ENCODE measurements at places on chromosomes 6 and 20.

- DNase-seq, result no peak
Measured at GRCh38 chr6:37600312-37600916, 97.3 kb downstream of the MDGA1 start.

GRCh38 chr6:52249078-52249477 is 4.8 kb upstream of the IL17F start:
- no peak for DNase-seq

GRCh38 chr6:44942798-44943197 is 385.3 kb upstream of the RUNX2 start:
- no peak for DNase-seq

- no peak for DNase-seq
Measured at GRCh38 chr20:55052459-55052858, 577.1 kb downstream of the DOK5 start.

GRCh38 chr20:62479156-62479555 is 3.4 kb upstream of the GATA5 start:
- DNase-seq, result no peak

- DNase-seq, result peak; percentile 52
Measured at GRCh38 chr20:46293084-46293483, 15.2 kb downstream of the CDH22 start.

DNA sequence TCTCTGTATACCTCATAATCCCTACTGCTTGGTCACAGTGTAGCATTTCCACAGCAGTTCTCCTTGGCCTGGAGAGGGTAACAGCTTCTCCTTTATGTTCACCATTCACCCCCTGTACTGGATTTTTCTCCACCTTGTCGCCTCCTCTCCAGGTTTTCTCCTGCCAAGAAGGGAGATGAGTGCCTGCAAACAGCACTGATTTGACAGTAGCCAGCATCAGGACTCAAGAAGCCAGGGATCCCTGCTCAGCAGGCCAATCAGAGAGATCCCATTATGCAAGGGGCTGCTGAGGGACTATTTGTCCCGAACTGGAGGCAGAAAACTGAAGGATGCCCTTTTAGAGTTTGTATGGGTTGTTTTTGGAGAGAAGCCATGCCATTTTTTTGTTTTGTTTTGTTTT is 68.6 kb upstream of the RIPOR2 start:
- no peak for DNase-seq

- DNase-seq, result no peak
Measured at GRCh38 chr6:136226674-136227377, 23.3 kb downstream of the MTFR2 start.

DNA sequence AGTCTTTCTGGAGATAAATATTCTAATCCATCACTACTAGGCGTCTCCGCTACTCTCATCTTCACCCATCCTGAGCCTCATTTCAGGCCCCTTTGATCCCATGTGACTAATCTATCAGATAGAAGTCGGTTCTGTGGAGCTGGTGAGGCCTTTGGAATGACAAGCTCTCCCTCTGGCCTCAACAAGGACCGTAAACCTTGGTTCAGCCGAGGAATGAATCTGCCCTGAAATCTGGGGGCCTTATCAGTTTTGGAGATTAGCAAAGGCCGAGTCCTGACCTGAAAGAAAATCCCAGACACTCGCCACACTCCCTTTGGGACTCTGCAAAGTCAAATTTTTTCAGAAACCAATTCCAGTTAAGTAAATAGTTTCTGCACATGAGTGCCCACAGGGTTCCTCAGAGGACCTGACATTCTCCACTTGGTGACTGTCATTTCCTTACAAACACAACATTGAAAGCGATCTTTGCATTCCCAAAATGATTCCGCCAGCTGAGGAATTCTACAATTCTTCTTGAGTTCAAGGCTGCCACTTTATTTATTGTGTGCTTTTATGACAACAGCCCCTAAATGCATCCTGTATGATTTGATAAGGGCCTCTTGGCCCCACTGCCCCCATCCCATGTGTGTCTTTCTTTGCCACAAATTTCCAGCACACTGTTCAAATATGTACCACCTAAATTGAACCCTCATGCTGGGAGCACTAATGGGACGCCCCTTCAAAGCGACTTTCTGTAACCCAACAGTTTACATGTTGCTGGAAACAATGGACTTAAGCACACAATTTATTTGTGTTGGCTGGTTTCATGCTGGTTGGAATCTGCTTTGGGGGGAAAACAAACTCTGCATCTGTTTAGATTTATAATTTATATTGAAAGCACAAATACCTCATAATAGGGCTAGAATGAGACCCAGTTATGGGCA is 10.0 kb upstream of the RIPOR3 start:
- no peak for DNase-seq

DNA sequence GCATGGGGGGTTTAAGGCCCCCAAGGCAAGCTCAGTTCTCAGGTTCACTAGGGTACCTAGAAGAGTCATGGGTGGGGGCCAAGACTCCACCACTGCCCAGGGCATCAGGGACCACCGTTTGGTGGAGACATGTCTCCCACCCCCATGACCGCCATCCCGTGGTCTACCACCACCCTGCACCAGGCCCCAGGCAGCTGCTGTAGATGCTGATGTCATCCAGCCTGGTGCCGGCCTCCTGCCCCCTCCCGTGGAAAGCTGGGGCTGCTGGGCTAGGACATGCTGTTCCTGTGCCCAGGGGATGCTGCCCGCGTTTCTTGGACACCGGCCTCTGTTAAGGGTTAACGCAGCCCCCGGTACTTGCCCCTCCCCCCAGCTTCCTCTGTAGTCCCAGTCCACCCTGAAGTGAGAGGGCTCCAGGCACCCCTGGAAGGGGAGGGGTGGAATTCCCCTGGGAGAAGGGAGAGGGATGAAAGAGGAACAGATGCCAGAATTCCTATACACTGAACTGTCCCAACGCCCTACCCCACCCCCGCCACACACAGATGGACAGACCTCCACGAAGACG is 587 bp downstream of the IP6K3 start:
- peak; percentile 76 for DNase-seq

DNA sequence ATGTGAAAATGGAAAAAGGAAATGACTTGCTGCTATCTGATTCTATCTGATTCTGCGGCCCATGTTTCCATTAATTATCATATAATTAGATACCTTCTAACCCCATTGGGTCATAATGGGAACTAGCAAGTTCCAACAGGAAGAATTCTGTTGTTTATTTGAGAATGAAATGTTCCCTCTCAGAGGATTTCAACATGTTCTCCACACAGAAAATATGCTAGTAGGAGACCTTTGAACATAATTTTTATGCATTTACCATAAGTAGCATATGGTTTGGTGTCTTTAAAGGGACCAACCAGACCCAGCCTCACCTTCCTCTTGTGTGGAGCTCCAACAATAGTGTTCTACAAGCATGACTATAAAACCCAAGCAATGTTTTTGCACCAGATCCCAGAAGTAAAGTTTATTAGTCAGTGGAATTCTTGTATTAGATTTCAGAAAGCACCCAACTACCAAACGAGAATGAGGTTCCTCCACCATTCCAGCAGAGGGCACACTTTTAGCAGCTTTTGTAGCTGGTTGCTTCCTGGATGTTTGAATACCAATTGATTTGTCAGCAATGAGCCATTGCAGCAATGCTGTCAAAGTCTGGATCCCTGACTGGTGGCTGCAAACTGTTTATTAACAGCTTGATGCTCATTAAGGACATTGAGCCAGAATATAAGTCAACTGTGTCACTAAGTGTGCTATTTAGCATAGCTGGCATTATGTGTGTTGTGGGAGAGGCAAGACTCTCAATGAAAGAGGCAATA is 143.6 kb upstream of the GJE1 start:
- DNase-seq, result no peak

DNA sequence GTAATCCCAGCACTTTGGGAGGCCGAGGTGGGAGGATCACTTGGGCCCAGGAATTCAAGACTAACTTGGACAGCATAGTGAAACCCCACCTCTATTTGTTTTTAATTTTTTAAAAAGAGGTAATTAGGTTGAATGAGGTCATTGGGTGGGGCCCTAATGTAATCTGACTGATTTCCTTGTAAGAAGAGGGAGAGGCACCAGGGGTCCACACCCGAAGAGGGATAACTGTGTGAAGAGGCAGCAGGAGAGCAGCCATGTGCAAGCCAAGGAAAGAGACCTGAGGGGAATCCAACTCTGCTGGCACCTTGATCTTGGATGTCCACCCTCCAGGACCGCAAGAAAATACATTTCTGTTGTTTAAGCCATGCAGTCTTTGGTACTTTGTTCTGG is 63.4 kb downstream of the QRSL1 start:
- DNase-seq, result no peak

All from H54 (cell line).